AG08395 (cell line): ENCODE measurements at places on chromosomes 11 and 22.

GRCh38 chr11:96194581-96195374 lies 148.2 kb downstream of the MAML2 start:
- no peak for DNase-seq

GRCh38 chr11:2577031-2577990 lies 122.5 kb downstream of the KCNQ1OT1 start:
- DNase-seq: no peak

GRCh38 chr11:130512662-130513061 lies 64.2 kb downstream of the ADAMTS15 start:
- DNase-seq: no peak

- DNase-seq: no peak
Measured at GRCh38 chr11:12801976-12802375, 127.8 kb downstream of the TEAD1 start.
